Prostate gland (tissue), 2 donors: ENCODE measurements at places on chromosomes 2 and 18. TPM values are rescaled to one million over a fixed set of nuclear protein-coding genes. Genes with fewer than 3 reads are reported as not detected.

- no peak for DNase-seq
These were observed 155.5 kb downstream of the CTIF start for GRCh38 chr18:48694295-48694694.

- no peak for DNase-seq
These were observed 127.2 kb downstream of the FAM161A start for GRCh38 chr2:61726456-61727209.

- no peak for DNase-seq
These were observed 136.7 kb downstream of the CDH2 start for GRCh38 chr18:28040211-28040610.

DNA sequence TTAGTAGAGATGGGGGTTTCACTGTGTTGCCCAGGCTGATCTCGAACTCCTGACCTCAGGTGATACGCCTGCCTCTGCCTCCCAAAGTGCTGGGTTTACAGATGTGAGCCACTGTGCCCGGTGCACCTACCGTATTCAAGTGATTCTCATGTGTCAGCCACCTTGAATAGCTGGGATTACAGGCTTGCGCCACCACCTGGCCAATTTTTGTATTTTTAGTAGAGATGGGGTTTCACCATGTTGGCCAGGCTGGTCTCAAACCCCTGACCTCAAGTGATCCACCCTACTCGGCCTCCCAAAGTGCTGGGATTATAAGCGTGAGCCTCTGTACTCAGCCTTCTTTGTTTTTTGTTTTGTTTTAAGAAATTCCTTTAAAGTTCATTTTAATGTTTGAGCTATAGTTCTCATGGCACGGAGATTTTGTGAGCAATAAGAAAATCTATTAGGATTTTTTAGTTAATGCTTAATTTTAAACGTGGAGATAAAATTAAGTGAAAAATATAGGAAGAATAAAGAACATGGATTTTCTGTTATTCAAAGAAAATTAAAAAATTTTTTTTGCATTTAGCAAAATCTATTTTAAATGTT, 242.6 kb downstream of the PHLPP1 start:
- no peak for DNase-seq

DNA sequence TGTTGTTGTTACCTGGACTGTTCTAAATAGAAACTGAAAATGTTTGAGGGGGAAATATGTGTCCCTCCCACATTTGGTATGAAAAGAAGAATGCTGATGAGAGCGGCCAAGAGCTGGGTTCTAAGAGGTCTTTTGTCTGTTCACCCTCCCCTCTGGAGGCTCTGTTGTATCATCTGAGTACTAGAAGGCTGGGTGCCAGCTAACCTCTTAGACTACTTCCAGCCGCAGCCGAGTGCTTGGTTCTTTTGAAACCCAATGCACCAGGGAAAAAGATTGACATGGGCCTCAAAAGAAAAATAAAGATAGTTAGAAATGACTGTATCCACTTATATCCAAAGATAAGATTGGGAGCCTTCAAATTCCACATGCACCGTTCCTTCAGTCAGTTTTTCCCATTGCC, 255.9 kb downstream of the TXNL1 start:
- DNase-seq = no peak

The ELOA2 gene
- total RNA-seq = 0.28 TPM

GRCh38 chr2:163265562-163265961, 427.0 kb upstream of the KCNH7 start:
- DNase-seq = no peak

- no peak for DNase-seq
These were observed 589 bp upstream of the DAW1 start for GRCh38 chr2:227870710-227871374.

GRCh38 chr2:74063486-74063885, 78.8 kb downstream of the TET3 start:
- DNase-seq = no peak

The LOXL3 gene
- total RNA-seq = 10.7 TPM

The FTCDNL1 gene
- 5.7 TPM for total RNA-seq

The CHRNG gene
- total RNA-seq = not detected

- no peak for DNase-seq
These were observed 658.2 kb upstream of the SALL3 start for GRCh38 chr18:78321402-78321801.

- DNase-seq = no peak
These were observed 844.9 kb upstream of the CRIM1 start for GRCh38 chr2:35510636-35511035.

The SLC25A52 gene
- 1.3 TPM for total RNA-seq

DNA sequence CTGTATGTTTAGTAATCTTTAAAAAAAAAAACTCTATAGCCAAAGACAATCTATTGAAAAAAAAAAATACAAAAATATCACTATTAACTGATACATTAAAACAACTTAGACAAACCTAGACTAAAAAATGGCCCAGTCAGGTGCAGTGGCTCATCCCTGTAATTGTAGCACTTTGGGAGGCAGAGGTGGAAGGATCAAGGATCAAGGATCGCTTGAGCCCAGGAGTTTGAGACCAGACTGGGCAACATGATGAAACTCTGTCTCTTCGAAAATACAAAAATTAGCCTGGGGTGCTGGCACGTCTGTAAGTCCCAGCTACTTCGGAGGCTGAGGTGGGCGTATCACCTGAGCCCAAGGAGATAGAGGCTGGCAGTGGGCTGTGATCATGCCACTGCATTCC, 16.1 kb downstream of the ESCO1 start:
- DNase-seq = no peak

- DNase-seq = no peak
These were observed 638.0 kb upstream of the VRK2 start for GRCh38 chr2:57408587-57408986.

The NEB gene
- total RNA-seq = 7.3 TPM
